ENCODE measurements at places on chromosomes 3 and 15.

DNA sequence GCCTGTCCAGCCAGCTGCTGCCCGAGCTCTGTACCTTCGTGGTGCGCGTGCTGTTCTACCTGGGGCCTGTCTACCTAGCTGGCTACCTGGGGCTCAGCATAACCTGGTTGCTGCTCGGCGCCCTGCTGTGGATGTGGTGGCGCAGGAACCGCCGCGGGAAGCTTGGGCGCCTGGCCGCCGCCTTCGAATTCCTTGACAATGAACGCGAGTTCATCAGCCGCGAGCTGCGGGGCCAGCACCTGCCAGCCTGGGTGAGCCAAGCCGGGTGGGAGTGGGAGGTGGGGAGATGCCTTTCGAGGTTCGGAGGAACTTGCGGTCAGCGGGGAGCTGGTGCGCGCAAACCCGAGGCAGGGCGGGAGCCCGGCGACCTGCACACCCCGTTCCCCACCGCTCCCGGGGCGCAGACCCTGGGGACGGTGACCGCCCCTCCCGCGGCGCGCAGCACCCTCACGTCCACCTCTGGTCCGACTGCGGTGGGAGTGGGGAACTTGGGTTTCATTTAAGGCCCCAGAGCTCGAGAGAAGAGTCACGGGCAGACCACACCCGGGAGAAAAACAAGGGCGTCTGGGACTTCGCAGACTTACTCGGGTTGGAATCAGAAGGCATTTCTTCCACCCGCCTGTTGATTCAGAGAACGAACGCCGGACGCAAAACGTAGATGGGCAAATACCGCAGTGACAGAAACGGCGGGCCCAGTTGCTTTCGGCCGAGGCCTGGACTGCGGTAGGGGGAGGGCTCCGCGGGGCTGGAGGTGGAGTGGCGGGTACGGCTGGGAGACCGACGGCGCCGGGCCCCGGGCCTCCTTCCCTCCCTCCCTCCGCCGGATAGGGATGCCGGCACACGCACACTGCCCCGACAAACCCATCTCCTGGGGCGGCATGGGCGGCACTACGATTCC lies 708 bp downstream of the ESYT3 start:
- no peak for DNase-seq

GRCh38 chr3:111954228-111954990 lies 24.4 kb upstream of the ABHD10 start:
- no peak for DNase-seq

DNA sequence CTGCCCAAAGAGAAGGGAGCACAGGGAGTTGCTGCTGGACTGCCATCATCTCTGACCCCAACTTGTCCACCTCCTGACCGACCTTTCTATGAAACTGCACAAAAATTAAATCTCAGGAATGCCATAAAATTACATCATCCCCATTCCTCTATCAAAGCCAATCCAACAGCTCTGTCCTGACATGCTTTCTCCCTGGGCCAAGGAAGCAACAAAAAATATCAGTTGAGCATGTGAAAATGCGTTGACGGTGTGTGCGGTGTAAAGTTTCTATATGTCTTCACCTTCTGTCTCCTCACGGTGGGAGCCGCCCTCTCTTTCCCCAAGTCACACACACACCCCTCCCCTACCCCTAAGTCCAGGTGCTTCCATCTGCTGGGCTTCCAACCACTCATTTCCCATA lies 3.6 kb upstream of the ZNF774 start:
- DNase-seq, result no peak

- no peak for DNase-seq
These were observed 1014.1 kb upstream of the SEMA6D start for GRCh38 chr15:46703020-46703861.

GRCh38 chr3:178078953-178079352 lies 457.3 kb upstream of the KCNMB2 start:
- no peak for DNase-seq

DNA sequence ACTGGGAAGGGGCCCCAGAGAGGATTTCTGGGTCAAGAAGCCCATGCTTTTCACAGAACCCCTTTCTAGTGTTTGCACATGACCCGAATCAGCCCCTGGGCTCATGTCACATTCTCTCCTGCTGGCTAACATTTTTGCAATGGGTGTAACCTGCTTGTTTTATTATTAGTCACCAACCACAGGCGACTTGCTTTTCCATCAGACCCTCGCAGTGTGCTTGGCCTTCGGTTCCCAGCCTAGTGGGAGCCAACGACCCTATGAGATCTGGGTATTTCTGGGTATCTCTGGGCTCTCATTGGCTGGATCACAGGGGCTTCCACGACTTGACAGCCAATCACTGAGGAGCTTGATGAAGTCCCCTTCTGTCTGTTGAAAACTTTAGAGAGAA lies 11.0 kb upstream of the FBLN2 start:
- no peak for DNase-seq

DNA sequence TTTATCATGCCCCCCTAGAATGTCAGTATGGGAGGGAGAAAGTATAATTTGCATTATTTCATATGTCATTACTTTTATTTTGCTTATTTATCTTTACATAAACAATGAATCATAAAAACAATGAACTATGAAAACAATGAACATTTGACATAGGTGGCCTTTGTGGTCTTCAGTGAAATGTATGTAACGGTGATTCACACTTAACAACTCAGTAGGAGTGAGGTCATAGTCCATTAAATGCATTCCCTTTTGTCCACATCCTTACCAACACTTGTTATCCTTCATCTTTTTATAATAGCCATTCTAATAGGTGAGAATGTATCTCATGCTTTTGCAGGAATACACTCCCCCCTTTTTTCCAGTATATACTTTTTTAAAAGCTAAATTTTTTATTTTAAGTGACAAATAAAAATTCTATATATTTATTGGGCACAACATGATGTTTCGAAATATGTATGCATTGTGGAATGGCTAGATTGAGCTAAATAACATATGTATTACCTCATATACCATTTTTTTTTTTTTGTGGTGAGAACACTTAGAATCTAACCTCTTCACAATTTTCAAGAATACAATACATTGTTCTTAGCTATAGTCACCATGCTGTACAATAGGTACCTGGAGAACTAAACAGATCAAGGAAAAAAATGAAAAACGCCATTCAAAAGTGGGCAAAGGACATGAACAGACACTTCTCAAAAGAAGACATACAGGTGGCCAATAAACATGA lies 189.5 kb downstream of the WDR72 start:
- DNase-seq, result no peak

DNA sequence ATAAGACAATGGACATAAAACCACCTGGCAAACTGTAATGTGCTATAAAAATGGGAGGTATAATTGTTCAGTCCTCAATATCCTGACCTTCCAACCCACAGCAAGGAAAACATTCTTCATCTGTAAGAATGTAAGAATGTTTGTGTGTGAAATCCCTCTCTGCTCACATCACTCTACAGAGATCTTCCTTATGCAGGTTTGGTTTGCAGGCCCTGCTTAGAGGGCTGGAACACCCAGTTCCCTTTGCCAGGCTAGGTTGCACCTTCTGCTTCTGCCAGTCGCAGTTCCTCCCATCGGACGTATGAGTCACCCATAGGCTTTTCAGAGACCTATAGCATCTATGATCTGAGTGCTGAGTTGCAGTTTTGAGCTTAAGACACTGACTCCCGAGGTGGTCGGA lies 24.1 kb upstream of the MINAR1 start:
- DNase-seq, result no peak
